A549 treated with GW870086 at 1 μM for 4 hours (cell line): ENCODE measurements at places on chromosomes 3 and 15. TPM values are rescaled to one million over a fixed set of nuclear protein-coding genes. Genes with fewer than 3 reads are reported as not detected.

Gene DGKG
- 6.0 to 12.7 TPM (median 8.7 TPM) in 5 replicates for total RNA-seq

Gene LMCD1
- total RNA-seq, result 63.0 to 73.8 TPM (median 69.9 TPM) in 5 replicates

Gene OR5K2
- not detected in 5 replicates for total RNA-seq

Gene GCNT3
- 152 to 158 TPM (median 154 TPM) in 5 replicates for total RNA-seq

Gene GHSR
- not detected in 5 replicates for total RNA-seq

Gene KLHL40
- total RNA-seq, result not detected in 5 replicates

Gene SERPINI2
- not detected in 5 replicates for total RNA-seq

Gene ITIH4
- 0.47 to 1.7 TPM (median 0.97 TPM) in 5 replicates for total RNA-seq

Gene LRIG1
- total RNA-seq, result 3.2 to 4.9 TPM (median 4.5 TPM) in 5 replicates

Gene CCRL2
- total RNA-seq, result 0.09 to 0.15 TPM in 2 of 5 replicates, not detected in the others

Gene DZIP1L
- total RNA-seq, result 6.6 to 11.3 TPM (median 10.4 TPM) in 5 replicates
